ENCODE measurements at places on chromosomes 3 and 15.
A peak's percentile ranks its signal among the peaks of the same experiment; 100 is the strongest.

DNA sequence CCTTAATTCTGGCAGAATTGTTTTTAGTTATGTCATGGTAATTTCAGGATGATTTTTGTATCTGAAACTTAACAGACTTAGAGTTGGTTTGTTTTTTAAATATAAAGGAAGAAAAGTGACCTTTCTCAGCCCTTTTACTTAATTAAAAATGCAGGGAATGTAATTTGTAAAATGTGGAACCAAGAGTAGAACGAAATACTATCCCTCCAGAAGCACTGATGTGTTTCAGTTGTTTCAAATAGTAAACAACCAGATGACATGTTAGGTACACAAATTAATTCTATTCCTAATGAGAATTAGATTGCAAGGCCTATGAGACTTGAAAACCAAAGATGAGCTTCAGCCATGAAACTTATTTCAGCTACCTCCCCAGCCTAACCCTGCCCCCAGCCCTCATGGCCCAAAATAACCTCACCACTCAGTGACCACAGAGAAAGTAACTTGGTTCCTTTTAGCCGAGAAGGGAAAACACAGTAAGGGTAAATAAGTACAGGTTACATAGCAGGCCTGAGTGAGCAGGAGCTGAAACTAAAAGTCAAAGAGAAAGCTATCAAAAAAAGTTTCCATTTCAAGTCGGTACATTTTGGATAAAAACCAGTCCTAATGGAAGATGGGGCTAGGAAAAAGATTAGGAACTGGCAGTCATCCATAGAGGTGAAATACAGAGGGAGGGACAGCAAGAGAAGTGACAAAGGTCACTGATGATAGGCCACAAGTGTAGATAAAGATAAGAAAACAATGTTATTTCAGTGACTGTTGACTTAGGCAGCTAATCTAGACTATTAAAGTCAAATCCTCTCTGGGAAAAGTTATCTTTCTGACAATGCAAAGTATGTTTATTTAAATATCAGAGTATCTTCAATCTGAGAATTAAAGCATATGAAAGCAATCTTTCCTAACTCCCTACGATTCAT is 23.2 kb downstream of the SENP8 start:
- no peak for DNase-seq

DNA sequence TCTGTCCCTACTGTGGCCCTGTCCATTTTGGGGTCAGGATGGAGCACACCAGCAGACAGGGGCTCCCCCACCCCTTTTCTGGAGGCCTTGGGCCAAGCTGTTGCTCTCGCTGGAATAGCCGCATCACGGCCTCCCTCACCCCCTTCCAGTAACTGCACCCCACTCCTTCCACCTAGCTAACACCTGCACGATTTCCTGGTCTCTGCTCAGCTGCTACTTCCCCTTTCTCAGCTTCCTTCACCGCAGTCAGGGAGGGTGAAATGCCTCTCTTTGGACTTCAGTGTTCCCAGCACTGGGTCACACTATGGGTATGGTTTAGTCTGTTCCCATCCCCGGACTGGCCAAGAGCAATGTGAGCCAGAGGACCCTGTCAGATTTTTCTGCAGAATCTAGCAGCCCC is 400.2 kb downstream of the MCTP2 start:
- no peak for DNase-seq

DNA sequence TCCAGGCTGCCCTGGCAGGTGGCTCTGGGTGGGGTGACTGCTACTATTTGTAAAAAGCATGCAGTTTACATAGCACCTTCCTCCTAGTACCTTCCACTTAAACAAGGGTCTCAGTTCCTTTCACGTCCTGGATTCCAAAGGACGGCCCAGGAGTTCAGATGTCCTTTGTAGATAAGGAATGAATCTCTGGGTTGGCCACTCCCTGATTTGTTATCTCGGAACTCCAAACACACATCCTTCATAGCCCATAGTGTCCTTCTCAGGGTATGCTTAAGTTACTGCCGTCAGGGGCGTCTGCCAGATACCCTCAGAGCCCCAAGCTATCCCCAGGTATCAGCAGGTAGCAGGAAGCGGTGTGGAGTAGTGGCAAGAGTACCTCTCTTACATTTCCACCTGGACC is 101.1 kb upstream of the PLXNA1 start:
- DNase-seq = no peak

DNA sequence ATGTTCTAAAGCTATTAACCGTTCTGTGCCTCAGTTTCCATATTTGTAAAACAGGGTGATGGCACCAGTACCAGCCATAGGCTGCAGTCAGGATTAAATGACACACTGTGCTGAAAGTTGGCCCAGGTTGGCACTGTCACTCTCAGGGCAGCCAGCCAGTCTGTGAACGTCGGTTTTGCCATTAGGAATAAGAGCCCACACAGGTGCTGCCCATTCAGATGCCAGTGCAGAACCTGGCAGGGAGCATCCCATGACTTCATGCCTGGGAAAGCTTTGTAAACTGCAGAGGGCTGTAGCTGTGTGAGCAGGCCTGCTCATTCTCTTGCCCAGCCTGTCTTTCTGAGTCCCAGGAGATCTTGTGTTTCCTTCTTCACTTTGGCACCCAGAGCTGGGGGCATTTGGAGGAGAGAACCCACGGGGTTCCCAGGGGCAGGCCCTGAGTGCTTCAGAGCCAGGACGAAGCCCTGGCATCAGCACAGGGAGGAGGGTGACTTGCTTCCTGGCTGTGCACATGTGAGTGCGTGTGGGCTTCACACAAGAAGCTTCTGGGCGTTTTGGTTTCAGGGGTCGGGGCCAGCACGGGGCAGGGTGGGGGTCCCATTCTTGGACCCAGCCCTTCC is 46.9 kb downstream of the ZNF710 start:
- no peak for DNase-seq

DNA sequence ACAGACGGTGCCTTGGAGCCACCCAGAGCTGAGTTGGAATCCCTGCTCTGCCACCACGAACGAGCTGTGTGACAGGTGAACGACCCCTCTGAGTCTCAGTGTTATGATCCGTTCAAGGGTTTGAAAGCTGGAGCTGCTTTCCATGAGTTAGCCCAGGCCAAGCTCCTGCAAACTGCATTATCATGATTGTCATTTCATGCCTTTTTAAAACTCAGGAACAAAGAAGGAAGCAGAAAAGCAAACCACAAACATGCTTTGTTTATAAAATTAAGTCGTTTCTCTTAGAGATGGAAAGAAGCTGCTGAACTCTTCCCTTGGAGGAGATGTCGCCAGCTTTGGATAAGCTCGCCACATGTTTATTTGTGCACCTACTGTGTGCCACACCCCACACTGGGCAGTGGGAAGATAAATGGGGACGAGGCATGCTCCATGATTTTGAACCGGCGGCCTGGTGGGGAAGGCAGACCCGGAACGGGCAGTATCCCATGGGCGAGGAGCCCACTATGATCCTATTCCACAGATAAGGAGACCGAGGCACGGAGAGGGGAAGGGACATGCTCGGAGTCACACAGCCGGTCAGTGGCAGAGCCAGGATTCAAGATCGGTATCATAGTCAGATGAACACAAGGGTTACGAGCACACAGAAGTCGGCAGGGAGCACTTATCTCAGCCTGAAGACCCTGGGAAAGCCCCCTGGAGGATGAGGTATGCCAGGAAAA is 15.9 kb downstream of the HRH1 start:
- DNase-seq = no peak

DNA sequence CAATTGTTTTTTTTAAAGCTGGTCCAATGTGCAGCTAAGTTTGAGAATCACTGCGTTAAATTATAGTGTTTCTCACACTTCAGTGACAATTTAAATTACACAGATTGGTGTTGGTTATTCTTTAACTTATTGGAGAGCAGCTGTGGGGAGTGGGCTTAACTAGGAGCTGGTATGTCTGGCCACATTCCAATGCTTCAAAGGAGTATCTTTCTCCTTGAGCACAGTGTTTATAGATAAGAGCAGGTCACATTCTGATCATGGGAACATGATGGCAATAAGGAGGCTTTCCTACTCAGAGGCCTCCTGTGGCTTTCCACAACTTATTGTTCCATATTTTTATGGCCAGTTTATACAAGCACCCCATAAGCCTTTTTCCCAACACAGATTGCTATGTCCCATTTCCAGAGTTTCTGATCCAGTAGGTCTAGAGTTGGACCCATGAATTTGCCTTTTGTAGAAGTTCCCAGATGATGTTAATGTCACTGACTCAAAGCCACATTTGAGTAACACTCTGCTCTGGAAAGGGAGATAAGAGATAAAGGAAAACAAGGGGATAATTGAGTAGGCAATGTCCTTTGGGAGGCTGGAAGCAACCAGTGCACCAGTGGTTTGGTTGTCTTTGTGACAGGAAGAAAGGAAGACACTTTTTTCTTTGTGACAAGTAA is 33.0 kb upstream of the PLSCR4 start:
- no peak for DNase-seq

DNA sequence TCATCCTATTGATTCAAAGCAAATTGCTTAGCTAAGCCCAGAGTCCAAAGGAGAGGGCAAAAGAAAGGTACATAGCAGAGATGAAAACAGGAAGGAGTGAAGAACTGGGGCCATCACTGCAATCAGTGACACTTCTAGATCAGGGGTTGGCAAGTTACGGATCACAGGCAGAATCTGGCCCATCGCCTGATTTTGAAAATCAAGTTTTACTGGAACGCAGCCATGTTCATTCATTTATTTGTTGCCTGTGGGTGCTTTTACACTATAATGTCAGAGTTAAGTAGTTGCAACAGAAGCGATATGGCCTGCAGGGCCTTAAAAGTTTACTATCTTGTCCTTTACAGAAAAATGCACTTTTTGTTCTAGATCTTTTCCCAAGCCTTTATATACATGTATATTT is 271.7 kb upstream of the TOPAZ1 start:
- no peak for DNase-seq

DNA sequence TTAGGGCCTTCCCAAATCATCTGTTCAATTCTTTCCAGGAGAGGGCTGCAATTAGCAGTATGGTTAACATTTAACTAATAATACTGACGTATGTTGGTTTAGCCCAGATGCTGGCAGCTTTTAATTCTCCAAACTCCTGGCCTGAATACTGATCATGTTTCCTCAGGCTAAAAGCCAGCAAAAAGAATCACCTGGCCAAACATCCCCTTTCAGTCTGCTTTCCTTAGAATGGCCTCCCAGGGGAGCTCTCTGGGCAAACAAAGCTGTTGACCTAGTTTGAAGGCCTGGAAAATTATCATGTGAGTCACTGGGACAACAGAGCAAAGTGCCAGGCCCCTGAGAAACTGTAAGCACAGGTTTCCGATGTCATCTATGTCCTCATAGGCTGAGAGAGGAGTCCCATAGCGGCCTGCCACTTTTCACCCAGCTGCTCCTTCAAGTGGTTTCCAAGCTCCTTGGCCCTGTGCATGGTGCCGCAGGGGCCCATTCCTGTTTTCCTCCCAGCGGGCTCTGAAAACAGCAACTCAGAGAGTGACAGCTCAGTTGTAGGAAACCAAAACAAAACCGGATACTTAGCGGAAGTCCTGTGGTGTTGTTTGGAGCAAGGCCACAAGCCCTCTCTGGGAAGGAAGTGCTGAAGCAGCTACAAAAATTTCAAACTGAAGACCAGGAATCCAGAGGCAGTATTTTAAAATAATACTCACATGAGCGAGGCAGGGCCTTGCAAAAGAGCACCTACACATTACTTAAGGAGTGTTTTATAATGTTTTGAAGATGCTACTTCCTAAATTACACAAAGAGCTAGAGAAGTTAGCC is 36.5 kb upstream of the RAB11A start:
- DNase-seq = peak; percentile 56

DNA sequence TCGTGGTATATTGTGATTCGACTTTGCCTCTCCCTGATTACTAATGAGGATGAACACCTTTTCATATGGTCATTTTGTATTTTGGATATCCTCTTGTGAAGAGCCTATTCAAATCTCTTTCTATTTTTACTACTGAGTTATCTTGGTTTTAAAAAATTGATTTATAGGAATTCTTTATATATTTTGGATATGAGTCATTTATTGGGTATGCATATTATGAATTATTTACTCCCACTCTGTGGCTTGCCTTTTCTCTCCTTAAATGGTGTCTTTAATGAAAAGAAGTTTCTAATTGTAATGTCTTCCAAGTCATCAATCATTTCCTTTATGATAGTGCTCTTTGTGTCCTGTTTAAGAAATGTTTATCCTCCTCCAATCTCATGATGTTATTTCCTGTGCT is 191.5 kb upstream of the DPH6 start:
- DNase-seq = no peak

Data from hippocampal formation (tissue), 2 donors.